GM13976 (cell line): ENCODE measurements at places on chromosomes 3 and 15.

GRCh38 chr3:4664412-4664811, 171.3 kb downstream of the ITPR1 start:
- no peak for DNase-seq

DNA sequence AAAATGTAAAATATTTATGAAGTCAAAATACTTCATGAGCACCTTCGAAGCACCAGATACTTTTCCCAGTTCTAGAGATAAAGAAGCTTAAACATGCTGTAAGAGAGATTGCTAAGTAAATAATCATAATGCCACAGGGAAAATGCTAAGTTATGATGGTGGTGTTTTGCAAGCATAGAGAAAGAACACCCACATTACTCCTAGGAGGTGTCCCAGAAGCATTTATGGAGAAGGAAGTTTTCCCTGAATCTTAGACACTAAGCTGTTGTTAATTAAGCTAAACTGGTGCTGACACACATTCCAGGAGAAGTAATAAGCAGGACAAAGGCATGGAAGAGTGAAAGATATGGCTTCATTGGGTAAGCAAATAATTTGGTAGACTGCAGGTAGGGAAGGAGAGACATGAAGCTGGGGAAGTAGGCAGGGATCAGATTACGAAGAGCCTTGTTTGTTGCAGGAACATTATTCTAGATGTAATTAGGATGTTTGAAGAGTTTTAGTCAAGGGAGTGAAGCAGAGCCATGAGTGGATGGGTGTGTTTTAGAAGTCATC, 40.4 kb upstream of the CHMP2B start:
- DNase-seq: no peak

- no peak for DNase-seq
Measured at GRCh38 chr3:98460220-98460619, 2.8 kb upstream of the OR5K1 start.

- no peak for DNase-seq
Measured at GRCh38 chr3:101720851-101721840, 3.3 kb upstream of the CEP97 start.

DNA sequence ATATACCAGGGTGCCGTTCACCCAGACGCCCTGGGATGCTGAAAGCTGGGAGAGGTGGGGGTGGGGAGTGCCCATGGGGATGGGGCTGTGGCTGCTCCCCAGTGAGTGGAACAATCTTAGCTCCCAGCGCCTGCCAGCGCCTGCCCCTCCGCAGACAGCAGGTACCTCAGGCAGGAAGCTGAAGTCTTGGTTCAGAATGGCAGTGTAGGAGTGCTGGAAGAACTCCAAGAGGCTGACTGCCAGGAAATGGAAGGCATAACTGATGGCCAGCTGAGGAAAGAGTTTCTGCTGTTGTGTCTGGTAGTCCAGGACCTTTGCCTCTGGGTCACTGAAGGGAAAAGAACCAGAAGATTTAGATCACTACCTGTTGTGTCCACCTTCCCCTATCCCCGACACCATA, 8.4 kb downstream of the ACOX2 start:
- DNase-seq: no peak

- no peak for DNase-seq
Measured at GRCh38 chr3:4332991-4333390, 29.8 kb downstream of the SETMAR start.

- DNase-seq: no peak
Measured at GRCh38 chr3:176581589-176581988, 615.7 kb downstream of the TBL1XR1 start.

- DNase-seq: no peak
Measured at GRCh38 chr3:116048991-116049390, 396.3 kb downstream of the LSAMP start.

DNA sequence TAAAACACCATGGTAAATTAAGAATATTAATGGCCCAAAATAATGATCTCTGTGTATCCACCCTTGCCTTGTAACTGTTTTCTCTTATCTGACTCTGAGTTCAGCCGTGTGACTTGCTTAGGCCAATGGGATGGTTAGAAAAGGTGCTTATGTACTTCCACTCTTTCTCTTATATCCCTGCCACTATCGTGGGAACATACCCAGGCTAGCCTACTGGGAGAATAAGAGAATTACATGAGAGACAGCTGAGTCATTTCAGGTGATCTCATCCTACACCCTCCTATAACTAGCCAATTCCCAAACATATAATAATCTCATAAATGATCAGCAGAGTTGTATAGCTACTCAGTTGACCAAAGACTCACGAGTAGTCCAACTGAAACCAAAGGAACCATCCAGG, 98.3 kb upstream of the ABI3BP start:
- DNase-seq: no peak

GRCh38 chr3:48852151-48852550, 4.5 kb upstream of the PRKAR2A start:
- DNase-seq: no peak

DNA sequence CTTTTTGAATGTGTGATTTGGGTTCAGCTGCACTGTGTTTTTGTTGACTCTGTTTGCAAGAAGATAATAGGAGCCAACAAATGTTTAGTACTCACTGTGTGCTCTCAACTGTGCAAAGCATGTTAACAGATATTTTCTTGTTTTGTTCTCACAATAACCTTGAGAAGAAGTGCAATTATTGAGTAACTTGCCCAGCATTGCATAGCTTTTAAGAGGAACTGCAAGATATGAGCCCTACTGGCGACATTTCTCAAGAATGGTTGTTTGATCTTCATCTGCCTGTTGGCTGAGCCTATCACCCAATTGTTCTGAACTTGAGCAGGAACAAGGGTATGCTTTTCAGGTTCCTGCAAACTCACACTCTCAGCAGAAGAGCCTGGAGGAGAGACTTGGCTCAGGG, 43.4 kb upstream of the AGBL1 start:
- no peak for DNase-seq

- no peak for DNase-seq
Measured at GRCh38 chr3:11717301-11717700, 73.6 kb upstream of the VGLL4 start.

GRCh38 chr3:156189927-156190326, 69.5 kb downstream of the KCNAB1 start:
- DNase-seq: no peak

DNA sequence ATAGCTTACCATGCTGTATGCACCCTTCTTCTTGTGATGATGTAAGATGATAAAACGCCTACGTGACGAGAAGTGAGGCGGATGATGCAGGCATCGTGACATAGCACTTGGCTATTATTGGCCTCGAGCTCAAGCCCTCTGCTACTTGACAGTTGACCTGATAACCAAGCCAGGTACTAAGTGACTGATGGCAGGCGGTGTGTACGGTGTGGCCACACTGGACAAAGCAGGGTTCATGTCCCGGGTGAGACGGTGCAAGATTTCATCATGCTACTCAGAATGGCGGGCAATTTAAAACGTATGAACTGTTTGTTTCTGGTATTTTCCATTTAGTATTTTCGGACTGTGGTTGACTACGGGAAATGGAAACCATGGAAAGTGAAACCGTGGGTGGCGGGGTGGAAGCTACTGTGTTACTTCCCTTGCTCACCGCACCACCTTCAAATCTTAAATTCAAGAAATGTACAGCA, 57.7 kb downstream of the SLC12A8 start:
- no peak for DNase-seq

DNA sequence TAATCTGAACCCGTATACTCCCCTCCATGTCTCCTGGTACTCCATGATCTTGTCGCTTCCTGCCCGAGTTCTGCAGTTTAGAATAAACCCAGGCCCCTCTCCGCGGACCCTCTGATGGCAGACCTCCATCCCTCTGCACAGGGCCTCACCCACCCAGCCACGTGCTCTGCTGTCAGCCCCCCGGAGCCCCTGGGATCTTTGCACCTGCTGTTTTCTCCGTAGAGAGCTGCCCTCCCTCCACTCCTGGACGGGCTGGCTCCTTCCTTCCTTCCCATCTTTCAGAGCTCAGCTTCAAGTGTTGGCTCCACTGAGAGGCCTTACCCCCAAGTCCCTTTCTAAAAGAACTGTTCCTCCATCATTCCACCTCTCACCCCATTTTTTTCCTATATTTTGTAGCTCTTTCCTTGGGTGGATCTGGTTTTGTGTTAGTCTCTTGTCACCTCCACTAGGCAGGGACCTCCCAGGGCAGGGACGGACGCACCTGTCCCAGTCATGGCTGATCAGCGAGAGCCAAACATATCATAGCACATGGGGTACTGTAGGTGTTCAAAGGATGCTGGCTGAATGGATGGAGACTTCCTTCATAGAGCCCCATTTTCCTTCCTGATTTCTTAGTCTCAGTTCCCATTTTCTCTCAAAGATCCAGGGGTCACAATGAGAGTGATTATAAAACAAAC, 106.6 kb downstream of the VGLL4 start:
- no peak for DNase-seq

GRCh38 chr3:98731720-98732285, 31.3 kb upstream of the ST3GAL6 start:
- peak; percentile 72 for DNase-seq

GRCh38 chr3:50255251-50255615, 13.7 kb upstream of the SEMA3B start:
- no peak for DNase-seq

DNA sequence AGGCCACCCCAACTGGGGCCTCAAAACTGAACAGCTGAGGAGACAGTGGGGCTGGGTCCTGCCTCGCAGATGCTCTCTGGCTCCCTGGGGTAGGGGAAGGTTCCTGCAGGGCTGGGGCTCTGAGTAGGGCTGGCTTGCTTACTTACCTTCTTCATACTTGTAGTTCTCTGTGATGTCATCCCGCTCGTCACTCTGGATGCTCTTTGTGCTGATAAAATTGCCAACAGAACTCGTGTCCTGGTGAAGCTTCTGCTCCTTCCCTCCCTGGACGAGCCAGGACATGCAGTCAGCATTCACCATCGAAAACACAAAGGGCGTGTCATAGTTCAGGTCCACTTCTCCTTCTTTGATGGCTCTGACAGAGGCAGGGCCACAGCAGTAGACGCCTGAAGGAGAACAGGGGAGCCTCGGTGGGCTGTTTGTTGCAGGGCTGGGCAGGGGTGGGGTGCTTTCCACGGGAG, 17.9 kb upstream of the EPB42 start:
- no peak for DNase-seq

- DNase-seq: no peak
Measured at GRCh38 chr15:99618941-99619411, 53.2 kb downstream of the MEF2A start.

- no peak for DNase-seq
Measured at GRCh38 chr15:26838742-26839460, 28.0 kb upstream of the GABRA5 start.

GRCh38 chr15:35130245-35130644, 45.1 kb upstream of the NANOGP8 start:
- no peak for DNase-seq
